ENCODE measurements at places on chromosomes 1 and 21.

DNA sequence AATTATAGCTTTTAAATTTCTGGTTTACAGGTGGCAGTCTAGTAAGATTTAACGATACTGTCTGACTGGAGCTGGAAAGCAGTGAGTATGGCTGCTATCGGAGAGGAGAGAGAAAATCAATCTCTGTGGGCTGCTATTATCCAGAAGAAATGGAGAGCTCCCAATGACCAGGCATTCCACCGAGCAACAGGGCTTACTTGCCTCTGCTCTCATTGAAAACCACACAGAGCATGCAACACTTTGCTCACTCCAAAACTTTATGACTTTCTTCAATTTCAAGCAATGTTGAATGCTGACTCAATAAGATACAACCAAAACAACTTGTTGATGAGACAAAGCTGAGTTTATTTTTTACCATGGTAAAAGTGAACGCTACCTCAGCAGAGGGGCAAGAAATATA is 337.0 kb upstream of the NCAM2 start:
- no peak for DNase-seq

- no peak for DNase-seq
Measured at GRCh38 chr1:184945678-184946412, 28.5 kb downstream of the NIBAN1 start.

GRCh38 chr1:12296623-12297022 is 66.8 kb downstream of the VPS13D start:
- no peak for DNase-seq

DNA sequence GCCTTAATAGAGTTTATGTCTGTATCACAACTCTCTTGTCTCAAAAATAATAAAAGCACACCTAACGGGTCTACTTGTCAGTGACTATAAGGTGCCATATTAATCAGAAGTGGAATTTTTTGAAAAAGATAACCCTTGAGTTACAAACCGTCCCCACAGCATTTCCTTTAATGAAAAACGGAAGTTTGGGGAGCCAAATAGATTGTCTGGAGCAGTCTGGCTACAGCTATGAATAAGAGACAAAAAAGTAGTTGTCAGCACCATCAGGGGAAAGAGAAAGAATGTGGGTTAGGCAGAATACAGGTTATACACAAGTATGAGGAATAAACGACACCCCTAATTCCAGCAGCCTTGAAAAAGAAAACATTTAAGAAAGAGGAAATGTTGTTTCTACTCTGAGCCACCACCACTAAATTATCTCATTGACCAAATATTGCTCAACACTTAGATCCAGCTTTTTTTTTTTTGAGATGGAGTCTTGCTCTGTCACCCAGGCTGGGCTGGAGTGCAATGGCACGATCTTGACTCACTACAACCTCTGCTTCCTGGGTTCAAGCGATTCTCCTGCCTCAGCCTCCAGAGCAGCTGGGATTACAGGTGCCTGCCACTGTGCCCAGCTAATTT is 29.4 kb upstream of the USP24 start:
- no peak for DNase-seq

DNA sequence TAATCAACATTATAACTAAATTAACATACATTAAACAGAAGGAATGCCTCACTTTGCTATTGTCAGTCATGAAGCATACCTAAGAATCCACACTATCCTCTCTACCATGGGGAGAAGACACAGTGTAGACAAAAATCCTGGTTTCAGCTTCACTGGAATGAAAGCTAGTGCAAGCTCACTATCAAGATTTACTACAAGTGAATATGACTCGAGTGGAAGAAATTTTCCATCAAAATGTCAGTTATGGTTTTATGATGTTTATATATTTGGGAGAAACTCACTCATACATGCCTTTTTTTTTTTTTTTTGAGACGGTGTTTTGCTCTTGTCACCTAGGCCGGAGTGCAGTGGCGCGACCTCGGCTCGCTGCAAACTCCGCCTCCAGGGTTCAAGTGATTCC is 424.3 kb downstream of the KCNT2 start:
- no peak for DNase-seq

- no peak for DNase-seq
Measured at GRCh38 chr1:156663178-156663577, 14.0 kb downstream of the NES start.

GRCh38 chr1:182387566-182387965 is 4.0 kb downstream of the GLUL start:
- DNase-seq, result no peak

- no peak for DNase-seq
Measured at GRCh38 chr1:104132382-104132973, 382.8 kb downstream of the AMY1C start.

DNA sequence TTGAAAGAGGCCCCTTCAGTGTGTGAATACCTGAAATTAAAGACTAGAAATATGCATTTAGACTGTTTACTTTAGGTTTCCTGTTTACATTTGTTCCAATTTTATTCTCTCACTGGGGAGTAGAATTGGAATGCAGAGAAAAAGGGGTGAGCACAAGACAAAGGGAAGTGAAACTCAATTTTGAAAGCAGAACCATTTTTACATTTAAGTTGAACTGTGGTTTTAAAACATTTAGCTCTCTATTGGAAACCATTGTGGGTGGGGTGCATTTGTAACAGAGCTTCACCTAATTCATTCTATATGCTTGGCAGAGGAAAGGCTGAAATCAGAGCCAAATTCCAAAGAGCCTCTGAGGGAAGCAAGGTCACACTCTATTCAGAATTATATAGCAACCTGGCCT is 235.3 kb upstream of the C1orf105 start:
- DNase-seq, result no peak

GRCh38 chr1:43688594-43689000 is 18.7 kb upstream of the ST3GAL3 start:
- DNase-seq, result no peak

GRCh38 chr21:15559660-15560059 is 170.1 kb upstream of the USP25 start:
- no peak for DNase-seq

GRCh38 chr21:32378956-32379355 is 13.9 kb downstream of the URB1 start:
- DNase-seq, result no peak

- DNase-seq, result no peak
Measured at GRCh38 chr1:81877940-81878339, 77.2 kb downstream of the ADGRL2 start.

GRCh38 chr1:85278853-85279314 is 2.5 kb upstream of the BCL10 start:
- no peak for DNase-seq

DNA sequence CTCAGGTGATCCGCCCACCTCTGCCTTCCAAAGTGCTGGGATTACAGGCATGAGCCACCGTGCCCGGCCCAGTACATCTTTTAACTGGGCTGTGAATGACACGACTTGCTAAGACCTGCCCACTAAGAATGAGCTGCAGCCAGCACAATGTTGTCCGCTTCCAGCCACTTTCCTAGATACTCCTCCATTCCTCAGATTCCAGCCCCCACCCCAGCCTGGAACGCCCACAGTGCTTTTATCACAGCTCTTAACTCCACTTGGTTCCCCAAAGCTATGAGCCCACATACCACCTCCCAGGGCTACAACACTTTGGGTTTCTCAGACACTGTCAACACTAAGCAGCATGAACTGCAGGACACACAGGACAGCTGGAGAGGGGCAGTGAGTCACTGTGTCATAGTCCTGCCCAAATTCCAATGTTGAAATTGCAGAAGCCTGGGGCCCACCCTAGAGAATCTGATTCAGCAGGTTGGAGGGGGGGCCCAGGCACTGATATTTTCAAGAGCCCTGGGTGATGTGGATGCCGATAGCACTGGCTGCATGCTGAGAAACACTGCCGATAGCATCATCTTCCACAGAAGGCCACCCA is 58.0 kb downstream of the ACBD3 start:
- DNase-seq, result no peak

- no peak for DNase-seq
Measured at GRCh38 chr1:9720785-9721605, 69.5 kb downstream of the PIK3CD start.

DNA sequence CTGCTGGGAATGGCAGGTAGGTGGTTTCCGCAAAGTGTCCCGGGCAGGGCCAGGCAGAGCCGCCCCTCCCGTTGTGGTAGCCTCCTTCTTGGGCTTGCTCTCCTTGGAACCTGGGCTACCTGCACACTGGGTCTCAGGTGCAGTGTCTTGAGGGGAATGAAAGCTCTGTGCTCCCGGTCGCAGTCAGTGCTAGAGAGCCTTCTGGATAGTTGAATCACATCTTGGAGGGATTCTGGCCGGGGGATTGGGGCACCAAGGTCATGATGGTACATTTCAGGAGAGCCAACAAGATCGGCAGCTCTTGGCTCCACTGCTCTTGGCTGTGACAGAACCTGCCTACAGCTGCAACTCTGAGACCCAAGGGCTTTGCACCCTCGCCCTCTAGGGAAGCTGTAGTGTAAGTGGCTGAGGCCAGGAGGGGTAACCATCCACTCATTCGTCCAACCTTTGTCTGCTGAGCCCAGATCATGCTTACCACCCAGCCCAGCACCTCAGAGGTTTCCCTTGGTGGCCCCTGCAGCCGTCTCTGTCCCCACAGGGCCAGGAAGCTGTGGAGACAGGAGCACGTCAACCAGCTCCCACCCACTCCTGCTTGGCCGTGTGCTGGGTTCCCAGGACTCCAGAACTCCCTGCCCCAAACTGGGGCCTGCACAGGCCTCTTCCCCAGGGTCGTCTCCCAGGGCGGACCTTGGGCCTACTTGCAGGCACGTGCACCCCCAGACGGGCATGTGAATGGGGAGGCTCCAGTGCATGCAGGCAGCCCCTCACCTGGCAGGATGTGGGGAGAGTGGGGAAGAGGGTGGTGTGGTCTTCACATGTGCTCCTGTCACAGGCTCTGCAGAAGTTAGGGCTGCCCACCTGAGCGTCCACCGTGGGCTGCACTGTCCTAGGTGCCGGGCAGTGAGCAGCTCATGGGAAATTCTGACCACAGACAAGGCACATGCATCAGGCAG is 40.0 kb downstream of the NTPCR start:
- no peak for DNase-seq

GRCh38 chr21:41794600-41794999 is 27.7 kb upstream of the RIPK4 start:
- DNase-seq, result no peak

DNA sequence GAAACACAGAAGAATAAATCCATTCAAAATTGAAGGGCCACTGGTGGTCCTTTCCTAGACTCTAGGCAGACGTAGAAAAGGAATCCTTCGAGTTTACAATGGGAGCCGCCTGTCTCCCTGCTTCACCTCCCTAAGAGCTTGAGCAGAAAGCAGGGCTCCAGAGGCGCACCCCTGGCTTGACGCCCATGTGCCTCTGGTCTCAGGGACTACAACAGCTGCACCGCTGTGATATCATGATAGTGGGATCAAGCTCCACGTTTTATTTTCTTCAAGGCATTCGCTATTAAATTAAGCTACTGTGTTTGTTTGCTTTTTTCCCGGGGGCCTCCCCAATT is 403 bp upstream of the C1orf122 start:
- no peak for DNase-seq

DNA sequence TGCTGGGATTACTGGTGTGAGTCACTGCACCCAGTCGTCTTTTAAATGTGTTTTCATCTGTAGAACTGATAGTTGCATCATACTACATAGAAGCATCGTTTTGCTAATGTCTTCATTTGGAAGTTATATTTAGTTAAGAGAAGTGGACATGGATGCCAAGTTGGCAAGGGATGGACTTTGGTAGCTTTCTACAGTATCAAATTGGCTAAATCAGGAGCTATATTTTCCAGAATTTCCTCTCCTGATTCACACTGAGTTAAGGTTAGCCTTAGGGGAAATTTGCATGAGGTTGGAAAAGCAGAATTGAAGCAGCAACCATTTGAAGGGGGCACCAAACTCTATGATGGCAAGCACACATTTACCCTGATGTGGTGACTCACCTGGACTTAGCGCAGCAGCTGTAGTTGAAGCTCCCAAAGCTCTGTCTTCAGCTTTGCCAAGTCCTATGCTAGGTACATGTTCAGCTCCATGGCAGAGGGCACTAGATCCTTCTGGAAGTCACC is 43.9 kb downstream of the DUSP10 start:
- no peak for DNase-seq

- no peak for DNase-seq
Measured at GRCh38 chr1:185906186-185906585, 172.0 kb downstream of the HMCN1 start.

DNA sequence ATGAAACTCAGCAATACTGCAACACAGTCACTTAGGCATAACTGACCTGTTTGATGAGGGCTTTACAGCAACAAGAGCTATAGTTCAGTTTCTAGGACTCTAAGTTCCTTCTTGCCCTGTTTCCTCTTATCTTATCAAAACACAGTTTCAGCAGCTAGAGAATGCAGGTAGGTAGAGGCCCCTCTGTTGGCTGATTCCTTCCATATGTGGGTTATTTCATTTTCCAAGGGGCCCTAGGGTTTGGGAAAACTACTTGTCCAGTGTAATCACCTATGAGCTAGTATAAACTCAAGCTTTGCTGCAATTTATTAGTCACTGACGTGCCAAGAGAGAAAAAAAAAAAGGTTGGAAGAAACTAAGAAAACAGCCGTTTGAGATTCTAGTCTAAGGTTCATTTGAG is 607.7 kb upstream of the USP24 start:
- DNase-seq, result no peak

DNA sequence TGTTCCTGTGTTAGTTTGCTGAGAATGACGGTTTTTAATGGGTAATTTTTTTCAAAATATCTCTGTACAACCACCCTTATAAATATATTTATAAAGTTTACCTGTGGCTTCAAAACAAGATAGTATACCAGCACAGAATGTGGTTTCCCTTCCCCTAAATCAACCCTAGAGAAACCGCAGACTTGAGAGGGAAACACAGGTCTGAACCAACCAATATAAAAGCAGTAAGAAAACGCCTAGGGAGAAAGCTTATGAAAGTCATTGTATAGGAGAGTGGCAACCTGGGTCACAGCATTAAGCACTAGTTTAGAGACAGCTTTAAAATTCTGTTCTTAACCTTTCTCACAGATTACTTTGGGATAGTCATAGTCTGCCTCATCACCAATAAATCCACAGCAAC is 180.6 kb upstream of the LHX8 start:
- no peak for DNase-seq

DNA sequence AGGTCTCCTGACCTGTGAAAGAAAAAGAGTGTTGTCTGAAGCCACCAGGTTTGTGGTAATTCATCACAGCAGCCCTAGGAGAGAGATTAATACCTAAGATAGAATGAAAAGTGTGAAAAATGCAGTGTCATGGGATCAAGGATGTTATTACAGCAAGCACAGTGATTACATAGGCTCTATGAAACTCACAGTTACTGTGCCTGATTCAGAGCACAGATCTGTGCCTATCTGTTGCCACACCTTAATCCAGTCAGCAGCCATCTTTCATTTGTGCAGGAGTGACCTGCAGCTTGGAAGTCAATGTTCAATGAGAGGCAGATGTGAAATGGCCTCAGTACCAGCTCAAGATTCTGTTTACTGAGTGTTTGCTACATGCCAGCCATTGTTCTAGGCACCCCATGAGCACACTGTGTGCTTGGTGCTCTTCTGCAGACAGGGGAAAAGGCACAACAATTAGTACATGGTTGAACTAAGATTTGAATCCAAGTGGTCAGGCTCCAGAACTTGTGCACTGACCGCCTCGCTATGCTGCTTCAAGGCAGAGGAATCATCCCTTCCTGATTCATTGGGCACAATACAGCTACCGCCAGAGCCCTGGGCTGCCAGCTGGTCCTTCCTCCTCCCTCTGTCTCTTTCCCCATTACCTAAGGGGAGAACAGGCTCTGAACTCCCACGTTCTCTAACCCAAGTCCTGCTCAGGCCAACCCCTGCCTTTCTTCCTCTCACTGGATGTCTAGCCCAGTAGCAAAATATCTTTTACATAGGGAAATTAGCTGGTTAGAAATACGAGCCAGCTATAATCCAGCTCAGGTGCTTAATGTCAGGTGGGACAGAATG is 56.3 kb upstream of the NEK2 start:
- no peak for DNase-seq

- DNase-seq, result no peak
Measured at GRCh38 chr1:238141353-238141752, 250.6 kb upstream of the ZP4 start.

Measured in activated CD4-positive, CD25-positive, alpha-beta regulatory T cell (primary cell).